A673 (cell line): ENCODE measurements at places on chromosomes 11 and 22. TPM values are rescaled to one million over a fixed set of nuclear protein-coding genes. Genes with fewer than 3 reads are reported as not detected.

DNA sequence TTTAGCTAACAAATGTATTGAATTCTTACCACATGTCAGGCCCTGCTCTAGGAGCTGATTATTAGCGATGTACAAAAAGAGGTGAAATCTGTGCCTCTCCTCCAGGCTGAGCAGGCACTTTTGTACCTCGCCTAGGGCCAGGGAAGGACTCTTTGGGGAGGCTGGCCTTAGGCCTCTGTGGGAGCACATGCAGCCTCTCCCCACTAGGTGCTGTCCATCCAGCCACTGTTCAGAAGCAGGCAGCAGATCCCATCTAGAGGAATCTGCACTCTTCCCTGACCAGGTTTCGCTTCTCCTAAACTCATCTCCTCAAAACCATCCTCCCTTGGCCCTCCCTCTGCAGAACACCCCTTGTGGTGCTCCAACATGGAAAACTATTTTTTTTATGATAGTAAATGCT, 51.9 kb upstream of the WT1 start:
- DNase-seq, result peak; percentile 58

DNA sequence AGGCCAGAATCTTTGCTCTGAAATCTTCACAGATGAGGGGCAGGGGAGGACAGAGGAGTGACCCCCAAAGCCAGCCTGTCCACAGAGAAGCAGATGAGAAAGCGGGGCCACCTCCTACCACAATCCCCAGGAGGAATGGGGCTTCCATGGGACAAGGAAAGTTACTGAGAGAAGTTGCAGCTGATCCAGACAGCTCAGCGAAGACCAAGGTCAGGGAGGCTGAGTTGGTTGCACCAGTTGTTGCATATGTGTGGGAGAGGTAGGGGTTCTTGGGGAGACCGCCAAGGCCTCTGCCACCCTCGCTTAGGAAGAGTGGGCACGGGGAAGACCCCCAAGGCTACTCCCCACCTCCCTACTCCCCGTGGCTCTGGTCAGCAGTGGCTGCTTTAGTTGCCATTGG, 81.6 kb upstream of the EIF3D start:
- no peak for DNase-seq

DNA sequence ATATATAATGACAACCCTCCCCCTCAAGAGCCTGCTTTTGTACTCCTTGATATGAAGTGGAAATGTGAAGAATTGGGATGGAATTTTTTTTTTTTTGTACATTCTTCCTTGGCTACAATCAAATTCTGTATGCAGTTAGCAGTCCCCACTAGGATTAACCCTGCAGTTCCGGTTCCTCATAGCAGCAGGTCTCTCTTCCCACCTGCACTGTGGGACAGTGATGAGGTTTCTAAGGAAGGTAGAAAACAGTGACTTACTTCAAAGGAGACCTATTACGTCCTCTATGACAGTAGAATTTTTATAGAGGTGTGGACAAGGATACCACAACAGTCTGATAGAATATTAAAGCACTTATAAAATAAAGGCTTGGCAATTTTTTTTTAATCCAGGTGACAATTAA, 46.3 kb upstream of the ALKBH3 start:
- no peak for DNase-seq

- DNase-seq, result no peak
Measured at GRCh38 chr11:94088906-94089305, 39.7 kb upstream of the PANX1 start.

- no peak for DNase-seq
Measured at GRCh38 chr22:44596396-44597125, 98.5 kb upstream of the RTL6 start.

- peak; percentile 56 for DNase-seq
Measured at GRCh38 chr11:59283825-59284772, 71.4 kb upstream of the MPEG1 start.

- DNase-seq, result no peak
Measured at GRCh38 chr11:11605821-11606450, 15.9 kb downstream of the GALNT18 start.

GRCh38 chr22:49197505-49197904, 630.2 kb downstream of the BRD1 start:
- DNase-seq, result peak; percentile 27

Gene PPFIBP2
- 5.7 and 6.8 TPM in 2 replicates for total RNA-seq

Gene KRTAP5-10
- total RNA-seq, result not detected in 2 replicates

- DNase-seq, result no peak
Measured at GRCh38 chr11:1770061-1770460, 6.3 kb upstream of the CTSD start.

Gene ISX
- not detected in 2 replicates for total RNA-seq

DNA sequence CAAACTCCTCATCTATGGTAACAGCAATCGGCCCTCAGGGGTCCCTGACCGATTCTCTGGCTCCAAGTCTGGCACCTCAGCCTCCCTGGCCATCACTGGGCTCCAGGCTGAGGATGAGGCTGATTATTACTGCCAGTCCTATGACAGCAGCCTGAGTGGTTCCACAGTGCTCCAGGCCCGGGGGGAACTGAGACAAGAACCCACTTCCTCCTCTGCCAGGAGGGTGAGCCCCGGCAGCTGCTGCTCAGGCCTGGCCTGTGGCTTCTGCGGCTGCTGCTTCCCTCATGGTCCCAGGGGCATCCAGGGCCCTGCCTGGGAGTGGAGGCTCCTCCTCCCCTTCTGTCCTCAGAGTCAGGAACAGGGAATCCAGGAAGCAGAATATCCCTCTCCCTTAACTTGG, 98.4 kb downstream of the ZNF280B start:
- DNase-seq, result no peak

DNA sequence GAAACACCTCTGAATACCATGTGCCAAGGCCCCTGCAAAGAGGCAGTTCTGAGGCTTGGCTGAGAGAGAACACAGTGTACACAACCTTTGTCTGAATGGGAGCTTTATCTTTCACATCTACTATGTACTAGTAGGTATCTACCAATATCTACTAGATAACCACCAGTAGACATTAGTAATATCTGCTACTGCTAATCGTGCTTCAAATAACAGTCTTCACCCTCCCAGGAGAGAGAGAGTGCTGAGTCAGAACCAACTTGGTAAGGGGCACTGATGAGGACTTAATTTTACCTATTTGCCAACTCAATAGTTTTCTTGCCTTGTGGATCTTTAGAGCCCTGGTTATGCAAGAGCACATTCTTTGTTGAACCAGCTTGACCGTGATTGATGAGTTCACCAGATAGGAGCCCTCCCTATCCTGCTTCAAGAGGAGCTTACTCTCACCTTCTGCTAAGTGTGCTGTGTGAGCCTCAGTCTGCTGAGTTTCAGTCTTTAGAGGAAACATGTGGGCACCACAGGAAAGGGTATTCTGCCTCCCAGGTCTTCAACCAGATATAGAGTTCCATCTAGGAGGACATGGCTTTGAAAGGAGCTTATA, 967.5 kb downstream of the NTM start:
- DNase-seq, result no peak

- peak; percentile 14 for DNase-seq
Measured at GRCh38 chr11:9716275-9717039, 52.6 kb downstream of the SWAP70 start.

Gene CASP1
- 8.5 and 9.3 TPM in 2 replicates for total RNA-seq

Gene UCP3
- total RNA-seq, result 2.3 and 3.6 TPM in 2 replicates

DNA sequence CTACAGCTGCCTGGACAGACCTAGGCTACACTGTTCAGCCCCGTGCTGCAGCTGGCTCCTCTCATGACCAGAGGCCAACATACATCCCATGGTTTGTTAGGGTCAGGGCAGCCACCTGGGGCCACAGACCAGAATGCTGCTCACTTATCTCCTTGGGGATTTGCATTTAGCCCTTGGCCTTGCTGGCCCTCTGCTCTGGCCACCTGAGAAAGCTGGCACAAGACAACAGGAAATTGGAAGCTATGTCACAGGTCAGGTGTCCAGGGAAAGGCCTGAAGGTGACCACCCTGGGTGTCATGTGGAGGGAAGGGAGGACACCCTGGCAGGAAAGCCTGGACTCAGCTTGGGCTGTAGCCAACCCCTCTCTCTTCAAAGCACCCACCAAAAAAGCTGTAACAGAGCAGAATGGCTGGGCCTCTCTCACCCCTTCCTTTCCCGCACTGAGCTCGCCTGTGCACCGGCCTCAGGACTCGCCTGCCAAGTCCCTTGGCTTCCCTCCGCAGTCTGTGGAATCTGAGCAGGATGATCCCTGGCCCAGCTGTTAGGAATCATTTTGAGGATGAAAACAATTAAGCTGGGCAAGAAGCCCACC, 86.3 kb downstream of the SNX19 start:
- no peak for DNase-seq

- no peak for DNase-seq
Measured at GRCh38 chr11:60959431-60959830, 7.5 kb upstream of the SLC15A3 start.

DNA sequence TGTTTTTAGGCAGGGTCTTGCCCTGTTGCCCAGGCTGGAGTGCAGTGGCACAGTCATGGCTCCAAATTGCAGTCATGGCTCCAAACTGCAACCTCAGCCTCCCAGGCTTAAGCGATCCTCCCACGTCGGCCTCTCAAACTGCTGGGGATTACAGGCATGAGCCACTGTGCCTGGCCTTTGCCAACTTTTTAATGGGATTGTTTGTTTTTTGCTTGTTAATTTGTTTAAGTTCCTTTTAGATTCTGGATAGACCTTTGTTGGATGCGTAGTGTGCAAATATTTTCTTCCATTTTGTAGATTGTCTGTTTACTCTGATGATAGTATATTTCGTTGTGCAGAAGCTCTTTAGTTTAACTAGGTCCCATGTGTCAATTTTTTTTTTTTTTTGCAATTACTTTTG, 10.0 kb upstream of the SCGB1D1 start:
- DNase-seq, result no peak

- DNase-seq, result no peak
Measured at GRCh38 chr11:83533166-83533565, 247.0 kb upstream of the CCDC90B start.

- DNase-seq, result no peak
Measured at GRCh38 chr22:46767249-46767985, 5.0 kb downstream of the TBC1D22A start.

Gene GDPD4
- total RNA-seq, result not detected in 2 replicates

- no peak for DNase-seq
Measured at GRCh38 chr11:89293965-89294679, 116.4 kb downstream of the TYR start.

Gene SPDYC
- total RNA-seq, result not detected in 2 replicates

DNA sequence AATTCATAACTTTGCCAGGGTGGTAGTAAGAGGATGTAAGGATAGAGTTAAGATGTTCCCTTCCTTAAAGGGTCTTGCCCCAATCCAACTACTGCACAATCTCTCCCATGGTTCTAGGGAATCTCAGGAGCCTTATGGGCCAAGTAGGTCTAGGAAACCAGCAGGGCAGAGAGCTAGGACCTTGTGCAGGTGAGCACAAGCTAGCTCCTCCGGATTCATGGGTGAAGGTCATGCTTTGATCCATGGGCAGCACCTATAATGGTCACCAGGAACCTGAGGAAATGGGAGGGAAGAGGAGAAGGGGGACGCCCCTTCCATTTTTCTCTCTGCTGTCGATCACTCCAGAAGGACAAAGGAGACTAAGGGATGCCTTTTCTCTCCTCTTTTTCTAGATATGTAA, 16.8 kb downstream of the KCNJ11 start:
- peak; percentile 12 for DNase-seq

Gene SLC35F2
- total RNA-seq, result 80.8 and 95.4 TPM in 2 replicates

- DNase-seq, result peak; percentile 32
Measured at GRCh38 chr22:30556388-30556787, 9.8 kb upstream of the SEC14L6 start.

- DNase-seq, result no peak
Measured at GRCh38 chr11:17529844-17530185, 14.4 kb downstream of the USH1C start.

Gene KRTAP5-11
- not detected in 2 replicates for total RNA-seq

DNA sequence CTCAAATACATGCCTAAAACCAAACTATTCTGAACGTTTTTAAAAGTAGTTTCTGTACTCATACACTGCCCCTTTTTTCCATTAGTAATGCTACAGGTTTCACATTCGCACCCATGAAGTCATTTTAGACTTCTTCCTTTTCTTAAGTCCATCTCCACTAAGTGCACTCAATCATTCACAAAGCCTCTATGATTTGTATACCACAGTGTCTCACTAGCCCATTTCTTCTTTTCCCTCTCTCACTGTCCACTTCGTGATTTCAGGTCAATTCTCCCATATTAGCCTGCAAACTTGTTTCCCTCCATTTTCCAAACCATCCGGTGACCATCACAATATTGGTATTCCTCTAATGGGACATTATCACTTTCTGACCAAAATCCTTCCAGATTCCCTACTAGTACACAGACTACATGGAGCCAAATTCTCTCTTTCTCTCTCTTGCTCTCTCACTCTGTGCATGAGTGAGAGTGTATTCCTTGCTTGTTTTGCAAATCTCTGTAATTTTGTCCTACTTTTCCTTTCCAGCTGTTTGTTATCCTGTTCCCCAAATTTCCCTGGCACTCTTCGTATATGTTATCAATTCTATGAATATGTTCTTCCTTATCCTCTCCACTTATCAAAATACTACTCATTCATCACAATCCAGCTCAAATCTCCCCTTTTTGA, 3.4 kb upstream of the ZC3H12C start:
- no peak for DNase-seq

- no peak for DNase-seq
Measured at GRCh38 chr11:88739524-88739923, 326.3 kb downstream of the GRM5 start.

- no peak for DNase-seq
Measured at GRCh38 chr11:58028687-58029411, 1.9 kb upstream of the OR6Q1 start.

Gene ADAMTS15
- 0.42 and 0.99 TPM in 2 replicates for total RNA-seq

DNA sequence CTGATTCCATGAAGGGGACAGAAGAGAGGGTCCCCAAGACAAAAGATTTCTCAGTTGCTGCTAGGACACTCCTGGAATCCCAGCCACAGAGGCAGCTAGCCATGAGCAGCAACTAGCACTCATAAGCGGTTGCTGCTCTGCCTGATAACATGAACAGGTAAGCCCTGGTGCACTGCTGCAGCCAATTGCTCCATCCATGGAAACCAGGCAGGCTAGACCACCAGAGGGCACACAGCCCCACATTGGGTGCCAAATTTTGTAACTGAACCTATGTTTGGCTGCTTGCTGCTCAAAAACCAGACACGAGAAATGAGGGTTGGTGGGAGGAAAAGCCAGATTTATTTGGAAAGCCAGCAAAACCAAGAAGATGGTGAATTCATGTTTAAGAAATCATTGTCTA, 21.9 kb upstream of the QSER1 start:
- DNase-seq, result peak; percentile 77

Gene BAIAP2L2
- 1.6 and 2.5 TPM in 2 replicates for total RNA-seq

GRCh38 chr11:35623621-35624168, 5.4 kb downstream of the FJX1 start:
- no peak for DNase-seq

GRCh38 chr11:133123366-133123765, 408.9 kb downstream of the OPCML start:
- no peak for DNase-seq

DNA sequence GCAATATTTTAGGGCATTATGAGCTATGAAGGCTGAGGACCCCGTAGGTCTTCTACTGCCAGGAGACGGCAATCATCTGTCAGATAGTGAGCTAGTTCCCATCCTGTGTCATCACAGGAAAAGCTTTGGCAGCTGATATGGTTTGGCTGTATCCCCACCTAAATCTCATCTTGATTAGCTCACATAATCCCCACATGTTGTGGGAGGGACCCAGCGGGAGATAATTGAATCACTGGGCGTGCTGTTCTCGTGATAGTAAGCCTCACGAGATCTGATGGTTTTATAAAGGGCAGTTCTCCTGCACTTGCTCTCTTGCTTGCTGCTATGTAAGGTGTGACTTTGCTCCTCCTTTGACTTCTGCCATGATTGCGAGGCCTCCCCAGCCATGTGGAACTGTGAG, 18.1 kb downstream of the CSRP3 start:
- peak; percentile 76 for DNase-seq

- no peak for DNase-seq
Measured at GRCh38 chr11:72338741-72339140, 94.8 kb upstream of the PHOX2A start.
